ENCODE measurements at places on chromosomes 6 and 20. TPM values are rescaled to one million over a fixed set of nuclear protein-coding genes. Genes with fewer than 3 reads are reported as not detected.

The HRH3 gene
- polyA plus RNA-seq: 0.13 TPM

DNA sequence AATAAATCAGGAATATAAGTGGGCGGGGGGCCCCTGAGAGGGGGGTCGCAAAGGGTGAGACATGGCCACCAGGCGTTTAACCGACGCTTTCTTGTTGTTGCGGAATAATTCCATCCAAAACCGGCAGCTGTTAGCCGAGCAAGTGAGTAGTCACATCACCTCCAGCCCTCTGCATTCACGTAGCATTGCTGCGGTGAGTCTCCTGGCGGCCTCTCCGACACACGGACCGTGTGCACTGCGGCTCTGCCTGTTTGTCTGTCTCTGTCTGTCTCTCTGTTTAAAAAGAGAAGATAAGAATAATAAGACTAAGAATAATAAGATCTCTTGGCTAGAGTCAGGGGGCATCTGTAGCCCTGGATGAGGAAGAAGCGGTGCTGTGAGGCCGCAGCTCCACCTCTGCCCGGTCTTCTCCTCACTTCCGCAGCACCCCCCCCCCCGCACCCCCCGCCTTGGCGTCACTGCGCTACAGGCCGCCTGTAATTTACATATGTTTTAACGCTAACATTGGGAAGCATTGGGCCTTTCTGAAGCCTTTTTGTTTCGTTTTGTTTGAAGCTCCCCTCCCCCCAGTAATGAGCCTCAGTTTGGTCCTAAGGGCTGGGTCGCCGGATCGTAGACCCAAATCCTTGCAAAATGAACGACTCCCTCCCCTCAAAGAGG is 993 bp downstream of the STX16 start:
- peak; percentile 66 for DNase-seq

DNA sequence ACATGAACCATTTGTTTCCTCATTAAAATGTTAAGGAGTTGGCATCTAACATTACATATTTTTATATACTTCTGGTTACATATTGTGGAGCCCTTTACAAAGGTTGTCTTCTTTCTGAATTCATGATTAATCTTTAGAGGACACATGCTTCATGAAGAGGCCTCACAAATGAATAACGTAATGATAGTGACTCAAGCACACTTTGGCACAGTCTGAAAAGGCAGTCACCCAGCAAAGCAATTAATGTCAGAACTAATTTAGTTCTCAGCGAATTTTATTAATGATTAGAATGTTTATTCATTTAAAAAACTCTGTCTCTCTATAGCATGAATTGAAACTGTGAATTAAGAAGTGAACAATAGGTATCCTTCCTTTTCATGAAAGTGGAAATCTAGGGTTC is 854.2 kb downstream of the PHF3 start:
- no peak for DNase-seq

DNA sequence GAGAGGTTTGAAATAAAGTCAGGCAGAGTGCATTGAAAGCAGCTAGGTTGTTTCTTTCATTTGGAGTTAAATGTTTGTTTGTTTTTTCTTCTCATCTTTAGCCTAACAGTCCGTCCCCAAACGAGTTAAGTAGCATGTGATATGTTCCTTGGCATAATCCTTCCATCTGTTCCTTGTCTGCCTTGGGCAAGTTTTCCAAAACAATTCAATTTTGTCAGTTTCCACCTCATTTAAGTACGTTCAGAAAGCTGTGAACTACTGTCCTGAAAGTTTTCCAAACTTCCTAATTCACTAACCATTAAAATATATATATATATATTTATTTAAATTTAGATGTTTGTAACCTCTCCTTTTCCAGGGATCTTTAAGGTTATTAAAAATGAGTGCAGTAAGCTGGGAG is 61.8 kb upstream of the HDAC2 start:
- no peak for DNase-seq

- no peak for DNase-seq
These were observed 15.9 kb downstream of the DDO start for GRCh38 chr6:110399219-110400071.

- peak; percentile 65 for DNase-seq
These were observed 1.5 kb downstream of the COL12A1 start for GRCh38 chr6:75204217-75204958.

- peak; percentile 68 for DNase-seq
These were observed 2.5 kb upstream of the CLDN20 start for GRCh38 chr6:155261111-155261900.

DNA sequence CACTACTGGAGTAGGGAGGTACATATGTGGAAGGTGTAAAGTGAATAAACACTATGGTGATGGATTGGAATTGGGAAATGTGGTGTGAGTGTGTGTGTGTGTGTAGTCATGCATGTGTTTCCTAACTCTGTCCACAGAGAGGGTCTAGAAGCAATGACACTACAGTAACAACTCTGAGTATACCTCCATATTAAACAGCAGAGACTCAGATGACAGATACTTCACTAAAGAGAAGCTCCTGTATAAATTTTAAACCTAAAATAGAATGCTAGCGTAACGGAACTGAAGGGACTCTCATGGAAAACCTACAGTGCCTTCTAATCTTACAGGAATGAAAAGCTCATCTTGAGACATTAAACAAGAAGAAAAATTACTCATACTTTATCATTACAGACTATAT is 150.5 kb downstream of the SLC16A10 start:
- no peak for DNase-seq

GRCh38 chr20:44684047-44684967 is 30.9 kb upstream of the CCN5 start:
- peak; percentile 79 for DNase-seq

DNA sequence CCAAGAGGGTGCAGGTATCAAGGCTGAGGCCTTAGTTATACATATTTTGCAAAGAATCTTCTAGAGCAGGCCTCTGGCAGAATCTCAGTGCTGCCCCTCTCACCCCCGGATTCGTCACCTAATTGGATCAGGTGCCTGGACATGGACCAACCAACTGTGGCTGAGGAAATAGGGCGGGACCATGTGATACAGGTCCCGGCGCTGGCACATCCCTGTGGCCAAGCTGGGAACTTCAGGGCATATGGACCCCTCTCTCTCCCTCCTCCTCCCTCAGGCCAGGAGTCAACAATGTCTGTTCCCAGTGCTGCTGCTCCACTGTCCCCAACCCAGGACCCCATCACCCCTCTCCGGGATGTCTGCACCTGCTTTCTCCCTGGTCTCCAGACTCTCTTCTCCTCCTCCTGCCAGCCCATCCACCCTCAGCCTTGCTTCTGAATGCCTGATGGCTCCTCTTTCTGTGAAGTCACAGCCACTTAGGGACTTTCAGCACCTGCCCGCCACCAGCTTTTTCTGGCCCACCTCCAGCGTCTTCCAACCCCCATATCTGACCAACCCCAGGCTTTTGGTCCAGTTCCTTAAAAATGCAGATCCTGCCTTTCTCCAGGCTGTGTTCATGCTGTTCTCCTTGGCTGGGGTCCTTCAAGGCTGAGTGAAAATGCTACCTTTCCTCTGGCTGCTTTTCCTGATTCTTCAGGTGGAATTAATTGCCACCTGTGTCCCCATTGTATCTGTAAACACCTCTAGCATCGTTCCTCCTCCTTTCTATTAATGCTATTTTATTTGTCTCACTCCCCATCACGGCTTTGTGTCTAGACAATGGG is 19.0 kb upstream of the MLN start:
- no peak for DNase-seq

The CALHM5 gene
- 1.0 TPM for polyA plus RNA-seq

DNA sequence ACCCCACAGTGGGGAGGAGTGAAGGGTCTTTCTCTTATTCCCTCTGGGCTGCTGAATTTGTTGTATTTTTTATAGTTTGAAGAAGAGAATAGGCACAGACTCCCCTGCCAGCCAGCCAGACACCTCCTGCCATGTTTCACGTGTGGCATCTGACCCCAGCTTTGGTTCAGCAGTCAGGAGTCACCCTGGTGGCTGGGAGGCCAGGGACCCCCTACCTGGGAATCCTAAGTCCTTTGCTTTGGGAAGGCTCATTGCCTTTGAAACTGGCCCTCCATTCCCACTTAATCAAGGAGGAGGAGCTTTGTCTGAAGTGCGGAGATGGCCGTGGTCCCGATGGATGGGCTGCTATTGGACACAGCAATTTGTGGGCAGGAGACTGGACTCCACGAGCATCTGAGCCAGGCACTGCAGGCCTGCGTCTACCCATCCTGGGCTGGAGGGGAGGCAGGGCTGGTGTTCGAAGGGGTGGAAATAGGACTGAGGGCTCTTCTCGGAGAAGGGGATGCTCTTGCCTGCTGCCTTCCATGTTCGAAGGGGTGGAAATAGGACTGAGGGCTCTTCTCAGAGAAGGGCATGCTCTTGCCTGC is 196.1 kb downstream of the DLL1 start:
- peak; percentile 30 for DNase-seq

The TFAP2D gene
- polyA plus RNA-seq: not detected

GRCh38 chr20:50376888-50377459 is 133.2 kb upstream of the PTPN1 start:
- no peak for DNase-seq

GRCh38 chr6:106070636-106071035 is 15.5 kb upstream of the PRDM1 start:
- no peak for DNase-seq

The NOL7 gene
- polyA plus RNA-seq: 42.4 TPM

- no peak for DNase-seq
These were observed 21.2 kb downstream of the KIF16B start for GRCh38 chr20:16552015-16552414.

The MAK gene
- polyA plus RNA-seq: 0.08 TPM

DNA sequence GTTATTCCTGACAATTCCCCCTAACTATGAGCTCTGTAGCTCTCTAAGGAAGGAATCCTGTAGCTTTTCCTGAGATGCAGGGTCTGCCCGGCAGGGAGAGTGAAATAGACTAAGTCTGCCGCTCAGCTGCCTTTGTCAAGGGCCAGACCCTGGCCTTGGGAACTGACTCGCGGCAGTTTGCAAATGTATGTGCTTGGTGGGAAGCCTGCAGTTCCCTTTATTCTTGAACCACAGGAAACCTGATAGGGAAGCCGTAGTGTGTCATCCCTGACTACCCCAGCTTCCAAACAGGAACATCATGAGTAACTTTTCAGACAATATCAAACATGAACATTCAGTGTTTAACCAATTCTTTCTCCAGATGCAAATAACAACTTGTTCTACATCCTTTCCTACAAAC is 78.7 kb upstream of the IFNGR1 start:
- DNase-seq: peak; percentile 24

- peak; percentile 84 for DNase-seq
These were observed 14.3 kb downstream of the KLHL31 start for GRCh38 chr6:53651205-53651763.

DNA sequence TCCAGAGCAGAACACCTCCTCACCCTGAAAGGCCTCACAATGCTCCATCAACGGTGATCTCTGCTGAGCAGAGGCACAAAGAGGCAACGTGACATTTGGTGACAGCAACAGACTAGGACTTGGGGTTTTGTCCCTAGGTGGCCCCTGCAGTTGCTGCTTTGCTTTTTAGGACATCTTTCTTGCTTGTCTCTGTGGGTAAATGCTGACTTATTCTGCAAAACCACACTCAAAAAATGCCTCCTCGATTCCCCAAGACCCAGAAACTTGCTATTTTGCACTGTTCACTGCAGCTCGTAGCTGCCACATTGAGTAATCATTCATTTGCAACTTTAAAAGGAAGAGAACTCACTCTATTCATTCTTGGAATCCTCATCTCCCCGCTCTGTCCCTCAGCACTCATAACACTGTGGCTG is 209.9 kb downstream of the LY86 start:
- DNase-seq: no peak

The ABCF1 gene
- 18.7 TPM for polyA plus RNA-seq

The RWDD2A gene
- polyA plus RNA-seq: 18.3 TPM
